Coronary artery (tissue), 2 donors: ENCODE measurements at places on chromosomes 6 and 20.

- peak; percentile 87 for DNase-seq
These were observed 10.5 kb upstream of the TBX18 start for GRCh38 chr6:84774985-84775284.

- no peak for DNase-seq
These were observed 40.4 kb downstream of the SCAF8 start for GRCh38 chr6:154773610-154774089.

DNA sequence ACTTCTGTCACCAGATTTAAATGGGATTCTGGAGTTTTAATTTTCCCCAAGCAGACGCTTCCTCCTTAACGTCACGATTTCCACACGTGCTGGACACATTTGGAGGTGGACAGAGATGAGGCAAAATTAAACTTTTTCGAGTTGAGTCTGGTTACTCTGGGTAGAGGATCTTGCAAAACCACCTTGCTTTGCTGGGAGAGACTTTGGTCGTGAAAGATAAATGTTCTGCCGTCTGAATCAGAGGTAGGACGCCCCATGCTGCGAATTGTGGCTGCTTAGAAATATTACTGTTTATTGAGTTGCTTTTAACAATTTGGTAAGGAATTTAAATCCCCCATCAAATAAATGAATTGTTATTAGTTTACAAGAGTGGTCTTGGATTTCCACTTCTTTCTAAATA, 46.8 kb downstream of the CTCFL start:
- peak; percentile 5 for DNase-seq

GRCh38 chr6:157124485-157125254, 198.6 kb downstream of the TMEM242 start:
- DNase-seq, result peak; percentile 61

GRCh38 chr6:105645958-105646357, 243.1 kb upstream of the PREP start:
- DNase-seq, result no peak

- no peak for DNase-seq
These were observed 1617.6 kb downstream of the KHDRBS2 start for GRCh38 chr6:60668428-60668827.

- no peak for DNase-seq
These were observed 8.8 kb downstream of the RAET1L start for GRCh38 chr6:150016324-150017185.

- no peak for DNase-seq
These were observed 37.4 kb upstream of the SIRT5 start for GRCh38 chr6:13536796-13537526.

- DNase-seq, result no peak
These were observed 81.6 kb upstream of the PREP start for GRCh38 chr6:105484238-105485161.

GRCh38 chr20:5996765-5997164, 46.3 kb downstream of the MCM8 start:
- DNase-seq, result no peak

DNA sequence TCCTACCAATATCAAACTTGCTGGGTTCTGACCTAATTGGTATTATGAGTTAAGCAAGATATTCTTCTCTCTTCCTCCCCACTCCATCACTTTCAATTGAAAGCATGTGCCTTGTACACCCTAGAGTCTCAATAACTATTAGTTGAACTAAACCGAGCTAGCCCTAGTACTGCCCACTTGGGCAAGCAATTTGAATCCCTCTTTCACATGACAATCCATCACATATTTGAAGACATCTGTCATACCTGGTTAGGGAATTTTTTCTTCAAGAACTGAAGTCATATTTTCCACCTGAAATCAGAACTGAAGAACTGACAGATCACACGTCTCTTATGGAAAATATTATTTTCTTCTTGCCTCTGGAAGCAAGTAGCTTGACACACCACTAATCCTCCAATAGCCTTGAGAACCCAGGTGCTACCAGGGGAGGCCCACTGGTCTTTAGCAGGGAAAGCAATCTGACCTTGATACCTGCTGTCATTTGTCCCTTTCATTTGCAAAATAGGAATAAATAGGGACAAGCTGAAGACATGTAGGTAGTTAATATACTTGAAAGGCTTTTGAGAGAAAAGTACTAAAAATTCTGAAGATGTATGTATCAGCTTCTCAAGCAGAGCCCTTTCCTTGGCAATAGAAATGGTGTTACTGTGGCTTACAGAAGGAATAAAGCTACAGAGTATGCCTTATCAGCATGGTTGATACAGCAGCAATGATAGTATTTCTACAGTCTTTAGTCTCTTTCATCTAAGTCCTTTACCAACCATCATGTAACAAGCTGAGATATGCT, 71.4 kb downstream of the GJA10 start:
- no peak for DNase-seq

DNA sequence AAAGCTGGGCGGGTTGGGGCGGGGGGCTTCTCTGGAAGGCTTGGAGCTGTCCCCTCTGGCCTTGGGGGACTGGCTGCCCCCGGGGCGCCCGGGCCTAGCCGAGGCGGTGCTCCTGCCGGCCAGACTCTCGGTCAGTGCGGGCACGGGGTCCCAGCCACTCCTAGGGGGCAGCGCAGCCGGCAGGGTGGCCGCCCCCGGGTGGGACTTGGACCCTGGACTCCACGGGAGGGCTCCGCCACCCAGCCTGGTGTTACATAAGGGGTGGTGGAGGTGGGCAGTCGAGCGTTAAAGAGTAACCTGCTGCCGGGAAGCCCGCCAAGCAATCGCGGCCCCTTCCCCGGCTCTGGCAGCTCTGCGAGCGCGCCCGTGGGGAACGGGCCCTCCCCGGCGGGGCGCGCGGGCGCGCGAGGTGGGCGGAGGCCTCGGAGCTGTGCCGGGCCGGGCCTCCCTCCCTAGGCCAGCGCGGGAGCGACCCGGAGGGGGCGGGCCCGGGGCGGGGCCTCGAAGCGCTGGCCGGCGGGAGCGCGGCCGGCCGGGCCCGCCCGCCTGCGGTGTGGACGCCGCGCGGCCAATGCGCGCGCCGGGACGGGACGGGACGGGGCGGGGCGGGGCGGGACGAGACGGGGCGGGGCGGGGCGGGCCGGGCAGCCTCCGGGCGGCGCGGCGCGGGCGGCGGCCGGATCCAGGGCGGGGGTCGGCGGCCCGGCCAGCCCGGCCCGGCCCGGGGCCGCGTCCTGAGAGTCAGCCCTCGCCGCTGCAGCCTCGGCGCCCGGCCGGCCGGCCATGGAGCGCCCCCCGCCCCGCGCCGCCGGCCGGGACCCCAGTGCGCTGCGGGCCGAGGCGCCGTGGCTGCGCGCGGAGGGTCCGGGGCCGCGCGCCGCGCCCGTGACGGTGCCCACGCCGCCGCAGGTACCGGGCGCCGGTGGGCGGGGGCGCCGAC, at the start of gene SLC2A4RG:
Gene SLC2A4RG (plus strand): TSS at position 647 of the 940 bp plus-strand sequence. CDS start 137 bp downstream, at position 784.
- peak; percentile 83 for DNase-seq

DNA sequence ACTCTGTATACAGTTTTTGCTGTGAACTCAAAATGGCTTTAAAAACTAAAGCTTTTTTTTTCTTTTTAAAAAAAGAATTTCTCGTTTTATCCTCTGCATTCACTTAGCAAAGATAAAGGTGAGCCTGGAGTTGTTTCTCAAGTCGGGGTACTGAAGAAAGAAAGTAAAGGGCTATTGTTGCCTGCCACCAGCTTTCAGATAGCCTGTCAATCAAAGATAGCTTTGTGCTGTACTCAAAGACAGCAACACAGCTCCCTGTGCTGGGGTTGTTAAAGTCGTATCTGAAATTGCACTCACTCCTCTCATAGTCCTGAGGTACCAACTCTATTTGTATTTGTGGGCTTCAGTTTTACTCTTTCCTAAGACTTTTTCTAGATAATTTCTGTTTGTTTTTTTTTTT, 710.1 kb upstream of the ID4 start:
- DNase-seq, result no peak

DNA sequence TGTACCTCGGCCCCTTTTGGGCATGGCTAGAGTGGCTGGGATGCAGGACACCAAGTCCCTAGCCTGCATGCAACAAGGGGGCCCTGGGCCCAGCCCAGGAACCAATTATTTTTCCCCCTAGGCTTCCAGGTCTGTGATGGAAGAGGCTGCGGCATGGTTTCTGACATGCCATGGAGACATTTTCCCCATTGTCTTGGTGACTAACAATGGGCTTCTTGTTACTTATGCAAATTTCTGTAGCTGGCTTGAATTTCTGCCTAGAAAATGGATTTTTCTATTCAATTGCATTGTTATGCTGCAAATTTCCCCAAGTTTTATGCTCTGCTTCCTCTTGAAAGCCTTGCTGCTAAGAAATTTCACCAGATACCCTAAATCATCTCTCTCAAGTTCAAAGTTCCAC, 1269.6 kb upstream of the CITED2 start:
- no peak for DNase-seq

GRCh38 chr6:140155451-140156126, 781.1 kb upstream of the CITED2 start:
- DNase-seq, result no peak

GRCh38 chr20:2745060-2745910, 52.7 kb downstream of the EBF4 start:
- DNase-seq, result no peak

DNA sequence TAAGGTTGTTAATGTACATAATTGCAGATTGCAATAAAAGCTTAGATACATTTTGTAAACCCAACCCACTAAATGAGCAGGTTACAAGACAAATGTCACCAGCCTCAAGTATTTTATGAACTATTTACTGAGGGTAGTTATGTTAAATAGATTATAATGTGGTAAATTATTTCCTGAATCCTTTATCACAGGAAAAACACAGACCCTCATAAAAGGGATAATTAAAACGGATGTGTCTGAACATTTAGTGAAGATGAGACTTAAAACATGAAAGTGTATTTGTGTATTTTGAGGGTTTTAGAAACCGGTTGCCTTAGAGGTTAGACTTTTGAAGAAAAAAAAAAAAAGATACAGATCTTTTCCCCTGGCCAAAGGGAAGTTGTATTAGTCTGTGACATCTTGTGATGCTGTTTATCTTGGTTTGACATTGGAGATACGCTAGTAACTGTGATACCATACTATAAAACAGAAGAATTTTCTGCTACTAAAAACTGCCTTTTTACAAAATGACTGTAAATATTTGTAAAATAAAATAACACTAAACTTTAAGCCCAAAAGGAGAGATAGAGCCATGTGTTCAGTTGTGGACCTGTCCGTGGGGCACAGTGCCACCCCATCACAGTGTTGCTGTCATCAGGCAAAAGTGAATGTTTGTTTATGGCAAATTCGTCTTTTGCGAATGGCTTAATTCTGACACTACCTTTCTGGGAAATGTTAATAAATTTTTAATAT, 9.7 kb downstream of the DYNLT1 start:
- DNase-seq, result no peak

GRCh38 chr20:20665606-20666332, 46.7 kb downstream of the RALGAPA2 start:
- DNase-seq, result no peak

GRCh38 chr6:40788661-40789655, 201.8 kb upstream of the LRFN2 start:
- no peak for DNase-seq

GRCh38 chr20:58723628-58723984, 31.0 kb downstream of the NPEPL1 start:
- DNase-seq, result no peak

DNA sequence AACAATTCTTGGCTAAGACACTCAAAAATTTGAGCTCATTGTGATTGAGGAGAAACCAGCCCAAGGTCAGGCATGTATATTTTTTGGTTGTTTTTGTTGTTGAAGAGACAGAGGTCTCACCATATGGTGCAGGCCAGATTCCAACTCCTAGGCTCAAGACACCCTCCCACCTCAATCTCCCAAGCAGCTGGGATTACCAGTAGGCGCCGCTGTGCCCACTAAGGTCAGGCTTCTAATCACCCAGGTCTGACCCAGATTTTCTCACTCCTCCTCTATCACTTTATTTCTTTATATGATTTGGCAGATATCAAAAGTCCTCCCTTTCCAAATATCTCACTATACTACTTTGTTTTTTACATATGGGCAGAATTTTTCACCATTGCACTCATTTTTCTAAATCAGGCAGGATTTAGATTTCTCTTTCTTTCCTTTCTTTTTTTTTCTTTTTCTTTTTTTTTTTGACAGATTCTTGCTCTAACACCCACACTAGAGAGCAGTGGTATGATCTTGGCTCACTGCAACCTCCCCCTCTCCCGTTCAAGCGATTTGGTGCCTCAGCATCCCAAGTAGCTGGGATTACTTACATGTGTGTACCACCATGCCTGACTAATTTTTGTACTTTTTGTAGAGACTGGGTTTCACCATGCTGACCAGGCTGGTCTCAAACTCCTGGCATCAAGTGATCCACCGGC, 1.7 kb upstream of the C6orf141 start:
- DNase-seq, result no peak

DNA sequence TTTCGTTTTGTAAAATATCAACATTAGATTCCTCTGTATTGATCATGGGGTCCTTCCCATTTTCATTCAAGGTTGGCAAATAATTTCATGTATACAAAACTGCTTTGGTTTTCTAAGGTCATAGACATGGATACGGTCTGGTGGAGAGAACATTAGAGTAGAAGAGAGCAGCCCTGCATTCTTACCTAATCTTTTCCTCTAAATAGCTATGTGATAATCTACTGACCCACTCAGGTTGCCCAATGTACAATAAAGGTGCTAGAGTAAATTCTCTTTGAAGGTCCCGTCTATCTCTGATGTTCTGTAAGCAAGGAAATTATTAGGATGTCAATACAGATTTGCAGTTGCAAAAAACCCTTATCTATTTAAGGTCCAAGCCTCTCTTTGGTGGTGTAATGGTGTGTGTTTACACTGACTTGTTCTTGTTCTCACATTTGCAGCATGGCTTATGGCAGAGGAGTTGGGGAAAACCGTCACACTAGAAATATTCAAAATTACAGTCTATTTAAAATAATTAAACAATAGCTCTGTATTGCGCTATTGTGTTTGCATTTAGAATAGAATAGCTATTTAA, 31.2 kb upstream of the NOX3 start:
- DNase-seq, result no peak

- DNase-seq, result no peak
These were observed 47.3 kb upstream of the TTPAL start for GRCh38 chr20:44428174-44429016.

GRCh38 chr6:84785671-84786070, 21.3 kb upstream of the TBX18 start:
- no peak for DNase-seq

- DNase-seq, result no peak
These were observed 419.9 kb downstream of the HAO1 start for GRCh38 chr20:7520361-7520760.

- no peak for DNase-seq
These were observed 235.2 kb upstream of the TAB2 start for GRCh38 chr6:149082320-149082719.

- no peak for DNase-seq
These were observed 52.2 kb downstream of the ZMYND8 start for GRCh38 chr20:47304287-47304686.

GRCh38 chr20:33984182-33984719, 9.5 kb upstream of the RALY start:
- DNase-seq, result no peak

DNA sequence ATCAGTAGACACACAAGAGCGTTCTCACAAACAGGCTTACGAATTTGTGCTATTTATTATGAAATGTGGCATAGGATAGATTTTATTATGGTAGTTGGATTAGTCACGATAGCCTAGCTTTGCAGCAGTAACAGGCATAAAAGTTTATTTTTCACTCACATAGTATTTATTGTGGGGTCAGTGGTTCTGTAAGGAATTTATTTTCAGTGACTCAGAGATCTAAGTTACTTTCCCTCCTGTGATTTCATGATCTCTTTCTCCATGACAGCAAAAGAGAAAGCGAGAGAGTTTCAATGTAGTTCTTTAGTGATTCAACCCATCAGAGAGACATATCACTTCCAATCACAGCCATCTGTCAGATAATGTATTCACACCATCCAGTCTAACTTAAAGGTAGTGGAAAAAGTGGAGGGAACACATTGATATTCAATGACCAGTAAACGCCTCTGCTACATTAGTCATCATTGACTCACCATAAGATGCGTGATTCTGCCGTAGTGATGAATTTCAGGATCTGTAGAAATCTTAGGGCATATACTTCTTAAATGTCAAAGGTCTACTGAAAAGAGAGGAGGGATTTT, 605.5 kb downstream of the HDGFL1 start:
- DNase-seq, result no peak
